ENCODE measurements at places on chromosomes 3 and 15. TPM values are rescaled to one million over a fixed set of nuclear protein-coding genes. Genes with fewer than 3 reads are reported as not detected.

DNA sequence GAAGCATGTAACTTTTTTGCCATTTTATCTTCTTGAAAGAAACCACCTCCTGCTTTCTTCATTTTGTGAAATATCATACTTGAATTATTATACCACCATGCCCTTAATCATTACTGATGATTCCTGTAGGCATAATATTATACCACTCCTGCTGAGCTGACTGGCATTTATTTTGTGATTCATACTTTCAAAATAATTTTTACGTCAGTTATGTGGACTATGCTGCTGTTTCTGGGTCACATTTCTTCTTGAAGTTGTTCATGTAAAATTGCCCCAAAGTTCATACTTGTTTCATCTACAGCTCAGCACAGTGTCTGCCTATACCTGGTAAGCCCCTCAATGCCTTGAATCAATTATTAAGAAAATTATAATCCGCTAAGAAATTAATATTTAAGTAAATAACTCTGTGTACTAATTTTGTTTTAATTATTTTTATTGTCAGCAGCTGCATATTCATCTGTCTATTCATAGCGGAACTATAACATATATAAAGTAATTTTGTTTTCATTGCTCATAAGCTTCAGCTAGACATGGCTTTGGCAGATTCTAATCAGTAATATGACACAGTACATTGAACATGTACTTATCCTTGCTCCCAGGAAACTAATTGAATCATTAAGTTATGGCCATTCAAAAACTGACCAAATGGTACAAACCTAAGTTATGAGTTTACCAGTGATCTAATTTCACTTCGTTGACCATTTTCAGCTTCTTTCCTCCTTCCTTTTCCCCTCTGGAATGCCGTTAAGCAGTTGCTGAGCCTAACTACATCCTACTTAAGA, 160.0 kb downstream of the NAALADL2 start:
- DNase-seq = no peak

- peak; percentile 71 for DNase-seq
Measured at GRCh38 chr15:85407421-85408269, 27.2 kb downstream of the AKAP13 start.

- no peak for DNase-seq
Measured at GRCh38 chr3:148532326-148532725, 165.4 kb upstream of the AGTR1 start.

DNA sequence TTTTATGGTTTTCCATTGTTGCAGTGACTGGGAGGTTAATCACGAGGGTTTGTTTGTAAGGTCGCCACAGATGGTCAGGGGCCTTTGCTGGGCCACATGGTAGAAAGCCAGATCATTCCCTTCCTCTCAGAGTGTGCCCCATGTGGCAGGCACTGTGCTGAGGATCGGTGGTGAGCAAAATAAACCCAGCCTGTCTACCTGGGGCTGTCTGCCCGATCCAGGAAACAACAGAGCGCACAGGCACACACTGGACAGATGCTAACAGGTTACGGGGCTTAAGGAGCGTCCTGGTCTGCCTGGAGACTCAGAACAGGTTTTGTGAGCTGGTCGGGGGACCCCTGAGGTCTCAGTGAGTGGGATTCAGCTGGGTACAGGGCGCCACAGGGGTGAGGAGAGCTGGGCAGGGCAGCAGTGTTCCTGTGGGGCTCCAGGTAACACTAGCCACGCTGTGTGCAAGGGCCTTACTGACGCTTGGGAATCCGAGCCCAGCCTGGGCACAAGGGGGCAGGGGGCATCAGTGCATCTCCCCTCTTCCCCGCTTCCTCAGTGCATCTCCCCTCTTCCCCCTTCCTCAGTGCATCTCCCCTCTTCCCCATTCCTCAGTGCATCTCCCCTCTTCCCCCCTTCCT, 136.4 kb downstream of the DNAJB8 start:
- no peak for DNase-seq

GRCh38 chr3:34727700-34728099, 911.6 kb upstream of the ARPP21 start:
- DNase-seq = no peak

GRCh38 chr3:39323494-39323893, 6.0 kb upstream of the CCR8 start:
- no peak for DNase-seq

The KCNH8 gene
- under 0.01 TPM for total RNA-seq

The DBR1 gene
- total RNA-seq = 12.9 TPM

The TM4SF18 gene
- 366 TPM for total RNA-seq
